ENCODE measurements at places on chromosomes 16 and 17. TPM values are rescaled to one million over a fixed set of nuclear protein-coding genes. Genes with fewer than 3 reads are reported as not detected.

The TMEM238L gene
- total RNA-seq, result not detected

The MPP2 gene
- total RNA-seq, result 15.1 TPM

The ZNF764 gene
- 12.5 TPM for total RNA-seq

The TMED6 gene
- total RNA-seq, result 0.49 TPM

The TOB1 gene
- 51.0 TPM for total RNA-seq

The CCR7 gene
- not detected for total RNA-seq

The DRG2 gene
- 22.3 TPM for total RNA-seq

The NACA2 gene
- not detected for total RNA-seq

The TPSD1 gene
- total RNA-seq, result not detected

The CD300LB gene
- not detected for total RNA-seq

The CD79B gene
- 2.5 TPM for total RNA-seq

The KRTAP4-7 gene
- not detected for total RNA-seq

The SPATA22 gene
- 1.6 TPM for total RNA-seq

The CD68 gene
- 45.6 TPM for total RNA-seq

The APOH gene
- total RNA-seq, result not detected

The NSF gene
- total RNA-seq, result 26.0 TPM

The SOX8 gene
- total RNA-seq, result 1.8 TPM

The CCL11 gene
- total RNA-seq, result 5.5 TPM

The SKAP1 gene
- total RNA-seq, result not detected

The KRTAP1-5 gene
- not detected for total RNA-seq

The KRT33A gene
- total RNA-seq, result not detected

The MRTFB gene
- total RNA-seq, result 44.8 TPM

The IL21R gene
- total RNA-seq, result 1.4 TPM

The MYH13 gene
- not detected for total RNA-seq

The CLEC3A gene
- total RNA-seq, result not detected

The ADGRG3 gene
- total RNA-seq, result 0.11 TPM

The CD300LG gene
- total RNA-seq, result 3.8 TPM

Measured in right cardiac atrium (tissue), 5 donors.